ENCODE measurements at places on chromosomes 7 and 10.

DNA sequence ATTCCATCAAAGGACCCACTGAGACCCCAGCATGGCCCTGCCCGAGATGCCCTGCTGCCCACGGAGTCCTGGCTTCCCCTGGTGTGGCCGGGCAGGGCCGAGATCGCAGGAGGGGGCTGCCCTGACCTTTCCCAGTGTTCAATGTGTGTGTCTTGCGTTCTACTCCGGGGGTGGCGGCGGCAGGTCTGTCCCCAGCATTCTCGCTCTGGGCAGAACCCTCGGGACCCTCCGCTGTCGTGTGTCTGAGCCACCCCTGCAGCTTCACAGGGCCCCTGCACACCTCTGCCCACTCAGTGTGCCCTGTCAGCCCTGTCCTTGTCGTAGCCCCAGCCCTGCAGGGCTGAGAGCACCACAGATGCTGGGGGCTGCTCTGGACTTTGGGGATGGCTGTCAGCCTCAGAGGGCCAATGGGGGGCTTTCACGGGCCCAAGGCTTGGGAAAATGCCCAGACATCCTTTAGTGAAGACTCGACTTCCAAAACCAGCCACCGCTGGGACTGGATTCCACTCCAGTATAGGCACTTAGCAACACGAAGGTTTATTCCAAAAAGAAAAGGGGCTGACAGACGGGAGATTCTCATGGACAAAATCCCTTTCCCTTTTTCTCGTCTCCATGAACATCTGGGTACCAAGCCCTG lies 30.0 kb upstream of the KNDC1 start:
- no peaks in the 10 kb centered on the region for H3K4me1 ChIP-seq
- H3K27ac ChIP-seq = no peak overlapping the region
- no peak for DNase-seq

GRCh38 chr7:100914208-100914878 lies 18.7 kb upstream of the ACHE start:
- H3K27me3 ChIP-seq = peaks cover 4% of the 10 kb centered on the region
- H3K4me3 ChIP-seq = no peak overlapping the region
- DNase-seq = peak; percentile 14
- H3K27ac ChIP-seq = no peak overlapping the region

DNA sequence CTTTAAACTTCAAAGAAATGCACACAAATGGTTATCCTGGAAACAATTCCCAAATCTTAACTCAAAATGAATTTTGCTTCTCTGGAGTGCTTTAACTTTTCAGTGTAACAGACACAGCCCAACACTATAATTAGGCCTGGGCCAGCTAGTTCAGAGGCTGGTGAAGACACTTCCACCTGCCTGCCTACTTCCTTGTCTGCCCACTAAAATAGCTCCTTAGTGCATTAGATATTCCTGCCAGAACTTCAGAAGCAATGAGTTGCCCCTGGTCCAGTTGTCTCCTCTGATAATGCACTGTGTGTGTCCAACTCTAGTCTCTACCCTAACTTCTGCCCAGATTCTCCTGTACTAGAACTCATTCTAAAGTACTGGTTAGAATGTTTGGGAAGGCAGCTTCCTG lies 150.9 kb upstream of the PRSS58 start:
- no peaks in the 10 kb centered on the region for H3K4me1 ChIP-seq
- H3K27me3 ChIP-seq = no peaks in the 10 kb centered on the region
- DNase-seq = no peak
- no peak overlapping the region for H3K4me3 ChIP-seq
- no peaks in the 10 kb centered on the region for H3K36me3 ChIP-seq
- no peak overlapping the region for H3K27ac ChIP-seq

DNA sequence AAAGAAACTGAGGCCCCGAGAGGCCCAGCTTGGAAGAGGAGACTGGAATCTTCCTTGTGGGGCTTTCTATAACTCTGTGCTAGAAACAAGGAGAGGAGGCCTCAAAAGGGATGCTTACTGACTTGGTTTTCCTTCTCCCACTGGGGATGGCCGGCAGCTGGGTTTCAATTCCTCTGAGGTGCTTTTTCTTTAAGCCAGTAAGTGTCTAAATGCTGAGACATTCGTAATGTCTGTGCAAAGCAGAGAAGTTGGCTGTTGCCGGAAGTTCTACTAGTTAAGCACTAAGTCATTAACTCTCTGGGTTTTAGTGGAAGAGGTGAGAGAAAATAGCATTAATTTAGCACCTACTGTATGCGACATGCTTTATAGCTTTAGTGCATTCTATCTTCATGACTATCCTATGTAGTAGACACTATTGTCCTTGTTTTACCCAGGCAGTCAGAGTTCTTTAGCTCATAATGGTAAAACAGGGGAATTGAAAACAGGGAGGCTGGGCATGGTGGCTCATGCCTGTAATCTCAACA lies 135.2 kb downstream of the RGS10 start:
- no peak for DNase-seq
- H3K4me1 ChIP-seq = peaks cover 3% of the 10 kb centered on the region
- H3K27ac ChIP-seq = peak overlapping the region; percentile 58
- no peak overlapping the region for H3K4me3 ChIP-seq
- no peaks in the 10 kb centered on the region for H3K36me3 ChIP-seq
- no peaks in the 10 kb centered on the region for H3K27me3 ChIP-seq

DNA sequence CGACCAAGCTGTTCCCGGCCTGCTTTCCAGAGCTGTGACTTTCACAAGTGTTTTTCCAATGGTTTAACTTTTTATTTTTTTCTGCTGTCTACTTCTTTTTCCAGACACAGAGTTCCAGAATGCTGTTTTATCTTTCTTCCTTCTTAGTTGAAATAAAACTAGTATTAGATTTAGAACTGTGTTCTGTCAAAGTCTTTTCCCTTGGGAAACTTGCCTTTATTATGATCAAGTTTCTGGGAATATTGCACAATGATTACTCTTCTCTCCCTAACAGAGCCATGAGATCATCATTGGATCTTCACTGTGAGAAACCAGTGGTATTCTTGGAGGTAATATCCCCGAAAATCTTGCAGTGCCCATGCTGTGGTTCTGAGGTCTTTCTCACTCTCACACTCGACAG lies 104.9 kb upstream of the KCND2 start:
- H3K36me3 ChIP-seq = no peaks in the 10 kb centered on the region
- H3K27ac ChIP-seq = peak overlapping the region; percentile 24
- H3K4me1 ChIP-seq = no peaks in the 10 kb centered on the region
- no peaks in the 10 kb centered on the region for H3K27me3 ChIP-seq
- no peak for DNase-seq

DNA sequence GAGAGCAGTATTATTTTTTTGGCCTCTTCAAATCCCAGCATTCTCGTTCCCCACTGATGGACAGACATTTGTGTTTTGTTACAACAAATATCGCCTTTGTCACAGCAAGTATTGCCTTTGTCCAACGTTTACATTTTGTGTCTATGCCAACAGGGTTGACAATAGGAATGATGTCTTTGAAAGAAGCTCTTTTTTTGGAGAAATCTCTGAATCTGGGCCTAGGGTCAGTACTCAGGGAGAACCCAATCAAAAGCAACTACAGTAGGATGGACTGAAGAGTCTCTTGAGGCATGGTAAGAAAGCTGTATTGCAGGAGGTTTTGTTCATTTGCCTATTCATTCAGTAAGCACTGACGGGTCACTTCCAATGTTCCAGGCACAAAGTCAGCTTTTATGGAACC lies 57.7 kb upstream of the KLF14 start:
- no peaks in the 10 kb centered on the region for H3K27me3 ChIP-seq
- no peaks in the 10 kb centered on the region for H3K36me3 ChIP-seq
- no peak overlapping the region for H3K27ac ChIP-seq
- H3K4me3 ChIP-seq = no peak overlapping the region
- DNase-seq = no peak

DNA sequence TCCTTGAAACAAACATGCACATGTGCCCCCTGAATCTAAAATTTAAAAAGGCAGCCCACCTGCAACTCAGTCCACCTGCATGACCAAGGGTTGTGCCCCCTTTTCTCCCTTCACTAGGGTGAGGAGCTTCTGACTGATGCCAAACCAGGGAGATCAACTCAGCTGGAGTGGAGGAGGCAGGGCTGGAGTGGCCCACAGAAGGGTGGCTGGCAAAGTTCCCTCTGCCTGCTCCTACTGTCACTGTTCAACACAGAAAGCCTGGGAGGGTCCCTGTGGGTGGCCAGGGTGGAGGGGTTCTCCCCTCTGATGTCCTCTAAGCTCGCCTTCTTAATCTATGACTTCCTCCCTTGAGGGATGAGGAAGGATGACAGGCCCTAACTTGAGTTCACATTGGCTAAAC lies 55.7 kb upstream of the ANTXRL start:
- DNase-seq = no peak
- H3K36me3 ChIP-seq = no peaks in the 10 kb centered on the region
- H3K27me3 ChIP-seq = no peaks in the 10 kb centered on the region
- H3K4me3 ChIP-seq = no peak overlapping the region

- no peak overlapping the region for H3K27ac ChIP-seq
- no peaks in the 10 kb centered on the region for H3K27me3 ChIP-seq
- H3K4me3 ChIP-seq = no peak overlapping the region
Measured at GRCh38 chr10:98833542-98833941, 386.8 kb upstream of the HPS1 start.

GRCh38 chr10:130425881-130426435 lies 289.8 kb downstream of the GLRX3 start:
- H3K27me3 ChIP-seq = no peaks in the 10 kb centered on the region
- no peak for DNase-seq
- H3K4me1 ChIP-seq = no peaks in the 10 kb centered on the region
- H3K36me3 ChIP-seq = no peaks in the 10 kb centered on the region
- H3K27ac ChIP-seq = no peak overlapping the region

DNA sequence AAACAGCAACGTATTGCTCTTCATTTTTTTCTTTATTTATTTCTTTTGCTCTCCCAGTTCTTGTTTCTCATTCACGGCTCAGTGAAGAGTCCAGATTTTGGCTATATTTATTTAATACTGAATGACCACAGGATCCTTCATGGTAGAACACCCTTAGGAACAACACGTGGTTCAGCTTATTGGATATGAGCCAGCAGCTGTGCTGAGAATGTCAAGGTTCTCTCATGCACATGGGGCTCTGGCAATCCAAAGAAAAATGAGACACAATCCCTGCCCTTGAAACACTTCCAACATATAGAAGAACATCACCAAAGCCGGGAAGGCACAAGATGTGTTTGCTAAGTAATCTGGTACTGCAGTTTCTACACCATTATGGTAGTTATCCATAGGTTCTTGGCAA lies 852.9 kb downstream of the SORCS1 start:
- no peak for DNase-seq
- H3K4me1 ChIP-seq = no peaks in the 10 kb centered on the region
- H3K4me3 ChIP-seq = no peak overlapping the region
- no peaks in the 10 kb centered on the region for H3K36me3 ChIP-seq

DNA sequence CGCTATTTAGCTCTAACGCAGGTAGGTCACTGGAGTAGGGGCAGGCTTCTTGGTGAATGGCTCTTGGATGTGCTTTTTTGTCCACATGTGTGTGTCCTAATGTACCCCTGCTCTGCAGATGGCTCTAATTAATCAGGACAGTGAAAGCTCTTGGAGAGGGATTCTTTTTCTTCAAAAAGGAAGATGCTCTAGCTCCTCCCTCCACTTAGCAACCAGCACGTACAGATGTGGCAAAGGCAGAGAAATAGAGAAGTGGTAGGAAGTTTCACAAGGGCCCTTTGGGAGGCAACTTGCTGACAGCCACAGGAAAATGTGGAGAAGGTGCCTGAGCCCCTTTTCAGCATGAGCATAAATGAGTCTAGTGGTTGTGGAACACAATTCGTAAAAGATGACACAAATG lies 221.7 kb downstream of the PLXNA4 start:
- H3K4me1 ChIP-seq = no peaks in the 10 kb centered on the region
- no peak overlapping the region for H3K4me3 ChIP-seq
- H3K36me3 ChIP-seq = no peaks in the 10 kb centered on the region
- H3K27ac ChIP-seq = no peak overlapping the region
- DNase-seq = no peak

- no peak overlapping the region for H3K4me3 ChIP-seq
- no peaks in the 10 kb centered on the region for H3K27me3 ChIP-seq
- H3K27ac ChIP-seq = no peak overlapping the region
- peaks cover 3% of the 10 kb centered on the region for H3K4me1 ChIP-seq
- no peak for DNase-seq
Measured at GRCh38 chr7:29158795-29159423, 12.6 kb upstream of the CPVL start.

- H3K36me3 ChIP-seq = no peaks in the 10 kb centered on the region
- H3K27ac ChIP-seq = no peak overlapping the region
- H3K4me3 ChIP-seq = no peak overlapping the region
- peaks cover 21% of the 10 kb centered on the region for H3K4me1 ChIP-seq
Measured at GRCh38 chr10:25177754-25178135, 2.9 kb downstream of the GPR158 start.

DNA sequence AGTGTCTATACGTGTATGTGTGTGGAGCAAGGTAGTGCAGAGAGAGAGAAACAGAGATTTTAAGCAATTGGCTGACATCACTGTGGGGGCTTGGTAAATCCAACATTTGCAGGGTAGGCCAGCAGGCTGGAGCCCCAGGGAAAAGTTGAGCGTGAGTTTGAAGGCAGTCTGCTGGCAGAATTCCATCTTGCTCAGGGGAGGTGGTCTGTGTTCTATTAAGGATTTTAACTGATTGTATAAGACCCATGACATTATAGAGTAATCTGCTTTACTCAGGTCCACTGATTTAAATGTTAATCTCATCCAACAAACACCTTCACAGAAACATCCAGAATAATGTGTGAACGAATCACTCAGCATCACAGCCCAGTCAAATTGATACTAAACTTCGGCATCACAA lies 912.9 kb downstream of the GRM8 start:
- no peak overlapping the region for H3K4me3 ChIP-seq
- no peaks in the 10 kb centered on the region for H3K4me1 ChIP-seq
- no peak for DNase-seq
